NCI-H345 (cell line): ENCODE measurements at places on chromosomes 7 and 10.

GRCh38 chr10:71257319-71257997 is 45.1 kb downstream of the UNC5B start:
- DNase-seq, result no peak

- no peak for DNase-seq
These were observed 454.4 kb downstream of the HTR7 start for GRCh38 chr10:90403211-90404000.

DNA sequence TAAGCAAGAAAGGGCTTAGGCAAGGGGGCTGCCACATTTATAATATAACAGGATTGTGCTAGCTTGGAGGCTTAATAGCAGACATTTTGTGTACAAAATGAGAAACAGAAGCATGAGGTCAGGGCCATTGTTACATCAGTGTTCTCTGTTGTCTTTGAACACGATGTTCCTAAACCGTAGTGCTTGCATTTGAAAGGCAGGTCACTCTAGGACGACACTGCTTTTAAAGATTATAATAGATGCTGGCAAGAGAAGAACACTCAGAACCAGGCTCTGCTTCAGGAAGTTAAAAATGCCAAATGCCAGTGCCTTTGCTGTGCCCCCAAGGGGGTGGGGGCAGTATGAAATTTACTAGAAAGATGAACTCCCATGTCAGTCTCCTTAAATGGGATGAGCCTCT is 91.1 kb downstream of the SORCS3 start:
- DNase-seq, result no peak

GRCh38 chr7:134640842-134641715 is 5.6 kb upstream of the BPGM start:
- no peak for DNase-seq
